ENCODE measurements at places on chromosomes 2 and 18. TPM values are rescaled to one million over a fixed set of nuclear protein-coding genes. Genes with fewer than 3 reads are reported as not detected.

The TTLL4 gene
- 21.9 TPM for total RNA-seq

The RMND5A gene
- 49.1 TPM for total RNA-seq

The NEU2 gene
- not detected for total RNA-seq

The ZNF385B gene
- total RNA-seq = 18.2 TPM

All from parietal lobe (tissue), 2 donors.